ENCODE measurements at places on chromosomes 2 and 18.

DNA sequence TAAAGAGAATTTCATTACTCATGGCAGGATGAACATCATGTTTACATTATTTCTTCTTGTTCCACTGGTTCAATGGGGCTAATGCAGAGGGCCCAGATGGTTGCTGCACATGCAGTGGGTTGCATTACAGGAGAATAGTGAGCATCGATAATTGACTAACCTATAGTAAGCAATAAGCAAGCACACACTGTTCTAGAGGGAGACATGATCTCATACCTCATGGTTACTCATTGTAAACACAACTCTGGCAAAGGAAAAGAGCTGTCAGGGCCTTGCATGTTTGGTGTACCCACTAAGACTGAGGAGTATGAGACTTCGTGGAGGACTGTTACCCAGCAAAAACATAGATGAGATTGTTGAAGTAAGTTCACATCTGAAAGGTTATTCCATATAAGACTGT, 885.6 kb upstream of the VRK2 start:
- DNase-seq, result no peak

GRCh38 chr18:49459404-49460171, 857 bp downstream of the DYM start:
- DNase-seq, result no peak

- DNase-seq, result no peak
These were observed 184.7 kb downstream of the MREG start for GRCh38 chr2:215828528-215829184.

DNA sequence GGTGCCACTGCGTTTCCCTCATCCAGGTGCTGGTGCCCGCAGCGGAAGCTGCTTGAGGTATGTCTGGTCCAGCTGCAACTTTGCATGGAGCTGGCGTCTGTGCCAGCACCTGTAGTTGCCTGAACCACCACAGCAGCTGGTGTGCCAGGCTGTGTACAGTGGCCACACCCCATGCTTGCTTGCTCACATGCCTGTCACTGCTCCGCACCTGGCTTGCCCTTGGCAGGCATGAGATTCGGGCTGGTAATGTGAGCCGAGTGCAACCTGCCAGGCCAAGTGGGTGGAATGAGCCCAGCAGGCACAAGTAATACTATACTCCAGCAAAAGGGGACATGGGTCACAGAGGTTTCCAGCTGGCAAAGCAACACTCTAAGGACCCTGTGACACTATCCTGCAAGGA, 1123.3 kb upstream of the ACVR2A start:
- no peak for DNase-seq

DNA sequence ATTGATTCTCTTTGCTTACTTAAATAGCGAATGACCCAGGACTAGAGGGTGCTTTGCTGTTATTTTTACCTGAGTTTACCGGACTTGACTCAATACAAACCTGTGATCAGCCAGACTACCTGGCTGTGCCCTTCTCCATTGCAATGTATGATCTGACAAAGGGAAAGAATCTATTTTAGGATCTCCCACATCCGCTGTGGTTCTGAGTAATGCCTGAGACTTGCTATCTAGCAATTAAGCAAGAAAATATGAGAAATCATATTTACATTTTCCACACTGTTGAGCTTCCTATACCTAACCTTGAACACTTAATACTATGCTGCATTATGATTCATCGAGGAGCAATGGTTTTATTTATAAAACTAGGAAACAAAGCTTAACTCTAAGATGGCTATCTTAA, 215.2 kb downstream of the RAD51AP2 start:
- DNase-seq, result no peak

DNA sequence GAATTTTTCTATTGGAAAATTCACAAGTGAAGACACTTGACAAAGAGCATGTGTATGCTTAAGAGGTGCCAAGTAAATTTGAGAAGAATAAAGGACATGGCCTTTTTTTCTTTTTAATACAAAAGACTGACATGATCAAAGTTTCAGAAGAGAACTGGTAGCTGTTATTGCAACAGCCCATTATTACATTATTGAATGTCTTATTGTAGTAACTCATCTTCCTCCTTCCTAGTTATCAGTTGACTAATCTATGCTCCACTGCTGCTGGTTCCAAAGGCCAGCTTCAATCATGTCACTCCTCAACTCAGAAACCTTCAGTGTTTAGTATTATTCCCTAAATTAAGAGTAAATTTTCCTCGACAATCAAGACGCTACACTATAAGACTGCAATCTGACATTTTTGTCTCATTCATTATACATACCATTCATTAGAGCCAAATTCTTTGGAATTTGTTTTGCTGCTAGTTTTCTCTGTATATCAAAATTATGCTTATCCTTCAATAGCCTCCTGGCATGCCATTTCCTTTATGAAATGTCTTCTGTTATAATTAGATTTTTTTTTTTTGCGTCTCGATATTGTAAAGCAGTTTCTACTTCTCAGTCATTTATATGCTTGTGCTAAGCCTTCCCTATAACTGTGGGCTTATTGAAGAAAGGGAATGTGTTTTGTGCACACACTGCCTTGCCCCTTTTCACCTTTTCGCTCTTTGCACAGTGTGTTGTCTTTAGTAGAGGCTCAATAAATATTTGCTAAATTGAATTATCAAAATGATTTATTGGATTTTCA, 27.9 kb downstream of the ITGA4 start:
- no peak for DNase-seq

GRCh38 chr2:241852116-241852980, 6.3 kb downstream of the PDCD1 start:
- no peak for DNase-seq

- DNase-seq, result no peak
These were observed 423.1 kb upstream of the POU3F3 start for GRCh38 chr2:104430852-104431251.

DNA sequence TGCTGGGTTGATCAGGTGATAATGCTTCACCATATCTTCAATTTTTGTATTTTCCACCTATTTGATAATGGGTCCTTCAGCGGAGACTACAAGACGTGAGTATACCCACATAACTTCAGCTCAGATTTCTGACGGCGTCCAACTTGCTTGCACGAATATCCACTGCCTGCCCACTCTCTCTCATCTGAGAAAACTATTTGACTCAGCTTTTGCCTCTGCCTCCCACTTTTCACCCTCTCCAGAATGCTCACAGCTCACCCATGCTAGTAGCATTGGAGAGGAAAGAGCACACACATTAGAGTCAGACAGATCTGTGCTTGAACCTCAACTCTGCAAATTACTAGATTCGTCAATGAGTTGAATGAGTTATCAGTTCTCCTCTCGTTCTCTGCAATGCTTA, 166.8 kb downstream of the BCL2 start:
- DNase-seq, result no peak

DNA sequence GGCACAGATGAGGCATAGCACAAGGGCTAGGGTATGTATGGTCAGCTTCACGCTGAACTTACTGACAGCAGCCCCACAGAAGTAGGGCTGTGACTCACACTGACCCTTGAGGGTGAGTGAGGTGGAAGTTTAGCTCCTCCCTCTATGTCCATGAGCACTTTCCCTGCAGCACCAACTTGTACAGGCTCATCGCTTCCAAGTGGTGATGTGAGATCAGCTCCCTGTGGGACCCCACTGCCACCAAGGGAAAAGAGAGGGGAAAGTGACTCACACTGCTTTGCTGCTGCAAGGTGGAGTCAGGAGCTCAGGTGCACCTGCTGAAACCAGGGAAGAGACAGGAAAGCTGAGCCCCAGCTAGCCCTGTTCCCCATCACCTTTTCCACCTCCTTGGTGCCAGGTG, 91.5 kb downstream of the TEX51 start:
- DNase-seq, result no peak

DNA sequence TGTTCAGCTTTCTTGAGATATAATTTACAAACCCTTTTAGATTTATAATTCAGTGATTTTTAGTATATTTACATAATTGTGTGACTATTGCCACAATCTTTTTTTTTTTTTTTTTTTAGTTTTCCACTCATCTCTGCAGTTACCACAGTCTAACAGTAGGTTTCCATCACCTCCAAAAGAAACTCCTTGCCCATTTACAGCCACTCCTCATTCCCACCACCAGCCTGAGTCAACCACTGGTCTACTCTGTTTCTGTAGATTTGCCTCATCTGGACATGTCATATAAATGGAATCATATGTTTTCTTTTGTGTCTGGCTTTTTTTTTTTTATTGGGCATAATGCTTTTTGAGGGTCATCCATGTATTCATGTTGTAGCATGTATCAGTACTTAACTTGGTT, 16.1 kb downstream of the MTX2 start:
- DNase-seq, result no peak

DNA sequence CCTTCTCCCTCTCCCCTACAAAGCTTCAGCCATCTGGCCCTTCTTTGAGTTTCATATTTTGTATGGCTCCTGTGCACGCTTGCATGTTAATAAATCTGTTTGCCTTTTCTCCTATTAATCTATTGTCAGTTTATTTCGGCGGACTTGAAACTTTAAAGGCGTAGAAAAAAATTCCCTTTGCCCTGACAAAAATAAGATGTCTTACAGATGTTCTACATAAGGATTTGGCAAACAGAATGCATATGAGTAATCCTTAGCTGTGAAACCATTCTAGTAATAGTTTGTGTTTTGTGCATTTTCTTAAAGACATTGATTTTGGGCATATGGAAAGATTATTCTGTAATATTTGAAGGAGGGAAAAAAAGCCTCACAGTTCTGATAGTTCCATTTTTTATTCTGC, 15.0 kb upstream of the BMPR2 start:
- DNase-seq, result no peak

DNA sequence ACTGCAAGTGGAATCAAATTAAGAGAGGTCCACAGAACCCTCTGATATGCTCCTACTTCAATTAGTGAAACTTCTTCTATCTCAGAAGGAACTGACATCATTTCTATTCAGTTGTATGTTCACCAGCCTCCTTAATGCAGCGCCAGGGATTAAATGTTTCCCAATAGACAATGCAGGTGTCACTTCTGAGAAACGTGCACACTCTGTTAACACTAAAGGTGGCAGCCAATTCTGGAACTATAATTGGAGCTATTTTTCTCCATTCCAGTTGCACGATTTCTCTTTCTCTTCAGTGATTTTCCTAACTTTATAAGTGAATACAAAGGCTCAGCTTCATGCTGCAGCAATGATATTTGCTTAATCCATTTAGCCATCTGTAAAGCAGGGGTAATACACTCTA, 821.9 kb downstream of the TDRD15 start:
- DNase-seq, result no peak

- DNase-seq, result no peak
These were observed 4.8 kb downstream of the NEU4 start for GRCh38 chr2:241813644-241814392.

GRCh38 chr18:58135183-58135641, 91.2 kb downstream of the NEDD4L start:
- no peak for DNase-seq

DNA sequence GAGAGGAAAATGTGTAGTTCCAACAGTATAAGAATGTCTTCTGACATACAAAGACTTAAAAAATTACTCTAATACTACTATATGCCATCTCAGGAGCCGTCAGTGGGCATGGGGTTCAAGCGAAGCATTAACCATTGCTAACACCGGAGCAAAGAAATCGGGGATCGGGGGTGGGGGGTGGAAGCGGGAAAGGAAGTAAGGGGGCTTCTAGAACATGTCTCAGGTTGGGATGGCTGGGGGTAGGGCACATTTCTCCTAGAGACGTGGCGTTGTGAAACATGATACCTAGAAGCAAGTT, 702 bp downstream of the LMAN1 start:
- no peak for DNase-seq

DNA sequence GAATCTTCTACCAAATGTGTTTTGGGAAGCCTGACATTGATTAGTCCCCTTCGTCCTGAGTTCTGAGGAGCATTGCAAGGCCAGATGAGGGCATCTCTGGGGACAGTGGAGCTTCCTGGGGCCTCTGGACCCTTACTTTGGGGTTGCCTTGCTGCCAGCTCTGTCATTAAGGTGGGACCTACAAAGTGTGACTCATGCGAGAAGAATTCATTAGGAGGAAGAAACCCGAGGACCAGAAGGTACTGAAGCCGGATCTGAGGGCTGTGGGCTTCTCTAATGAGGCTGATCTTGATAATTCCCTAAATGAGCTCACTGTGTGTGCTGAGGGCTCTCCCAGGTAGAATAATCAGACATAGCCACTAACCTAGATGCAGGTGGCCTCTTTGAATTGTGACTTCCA, 695 bp upstream of the SCYGR2 start:
- no peak for DNase-seq

- no peak for DNase-seq
These were observed 164.3 kb downstream of the BCL2 start for GRCh38 chr18:63155169-63155852.

DNA sequence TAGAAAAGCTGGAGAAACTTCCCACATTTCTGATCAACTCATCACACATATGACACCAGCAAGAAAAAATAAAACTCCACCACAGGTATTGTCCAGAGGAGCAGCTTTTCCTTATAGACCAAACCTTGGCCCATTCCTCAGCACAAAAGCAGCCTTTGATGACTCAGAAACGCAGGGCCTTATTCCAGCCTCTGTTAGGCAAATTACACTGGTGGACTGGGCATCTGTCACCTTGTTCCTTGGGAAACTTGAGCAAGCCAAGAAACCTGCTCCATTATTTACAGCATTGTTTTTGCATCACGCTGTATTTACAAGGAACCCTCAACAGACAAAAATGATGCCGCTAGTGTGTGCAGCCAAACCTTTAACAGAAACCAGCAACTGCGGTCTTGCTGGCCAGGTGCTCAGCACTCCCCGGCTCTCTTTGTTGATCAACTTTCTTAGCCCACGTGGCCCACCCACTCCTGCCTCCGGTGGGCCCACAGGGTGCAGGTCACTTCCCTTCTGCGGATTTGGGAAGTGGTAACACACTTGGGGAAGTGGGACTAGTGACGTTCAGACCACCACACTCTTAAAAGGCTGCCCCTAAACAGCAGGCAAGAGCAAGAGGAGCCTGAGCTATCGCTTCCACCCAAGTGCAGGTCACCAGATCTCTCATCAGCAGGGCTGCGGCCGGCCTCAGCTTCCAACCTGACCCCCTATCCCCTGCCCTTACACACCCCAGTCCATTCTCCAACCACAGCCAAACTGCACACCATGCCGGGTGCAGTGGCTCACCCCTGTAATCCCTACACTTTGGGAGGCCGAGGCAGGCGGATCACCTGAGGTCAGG, 1.5 kb downstream of the AP1S3 start:
- DNase-seq, result no peak

GRCh38 chr2:156430980-156431358, 5.2 kb upstream of the GPD2 start:
- no peak for DNase-seq

GRCh38 chr18:11256251-11256650, 106.9 kb upstream of the PIEZO2 start:
- DNase-seq, result no peak

DNA sequence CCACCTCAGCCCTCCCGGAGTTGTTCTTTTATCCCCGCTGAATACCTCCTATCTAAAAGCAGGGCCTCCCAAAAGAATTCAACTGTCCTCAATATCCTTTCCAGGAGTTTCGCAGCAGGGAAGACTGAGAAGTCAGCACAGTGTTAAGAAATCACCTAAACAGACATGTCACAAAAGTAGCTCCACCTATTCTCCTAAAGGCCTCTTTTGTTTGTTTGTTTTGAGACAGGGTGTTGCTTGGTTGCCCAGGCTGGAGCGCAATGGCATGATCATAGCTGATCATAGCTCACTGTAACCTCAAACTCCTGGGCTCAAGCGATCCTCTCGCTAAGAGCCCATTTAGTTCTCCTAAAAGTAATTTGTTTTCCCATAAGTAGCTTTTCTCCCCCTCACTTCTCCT, 53.8 kb downstream of the TEX44 start:
- DNase-seq, result no peak
